ENCODE measurements at places on chromosomes 6 and 20. TPM values are rescaled to one million over a fixed set of nuclear protein-coding genes. Genes with fewer than 3 reads are reported as not detected.
A peak's percentile ranks its signal among the peaks of the same experiment; 100 is the strongest.

DNA sequence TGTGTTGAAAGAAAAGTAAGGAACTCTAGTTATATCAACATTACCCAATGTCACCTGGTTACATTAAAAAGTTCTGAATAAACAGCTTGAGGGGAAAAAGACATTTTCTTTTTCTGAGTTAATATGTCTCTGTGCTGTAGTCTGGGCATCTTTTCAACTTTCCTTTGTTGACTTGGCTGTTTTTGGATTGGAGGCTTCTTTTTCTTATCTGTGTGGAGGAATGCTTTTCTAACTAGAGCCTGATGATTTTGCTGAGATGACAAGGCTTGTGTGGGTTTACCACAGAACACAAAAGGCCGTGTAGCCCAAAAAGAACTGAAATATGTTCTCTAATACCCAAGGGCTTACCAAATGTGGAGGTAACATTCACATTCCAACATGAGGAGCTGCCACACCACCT lies 161.8 kb downstream of the KCNQ5 start:
- H3K36me3 ChIP-seq = no peaks in the 10 kb centered on the region
- no peak overlapping the region for H3K4me3 ChIP-seq
- H3K4me1 ChIP-seq = no peaks in the 10 kb centered on the region
- no peak for DNase-seq

- H3K4me1 ChIP-seq = peaks cover 7% of the 10 kb centered on the region
- H3K4me3 ChIP-seq = no peak overlapping the region
- no peak overlapping the region for H3K27ac ChIP-seq
- H3K27me3 ChIP-seq = no peaks in the 10 kb centered on the region
Measured at GRCh38 chr6:79467716-79468115, 69.5 kb downstream of the LCA5 start.

DNA sequence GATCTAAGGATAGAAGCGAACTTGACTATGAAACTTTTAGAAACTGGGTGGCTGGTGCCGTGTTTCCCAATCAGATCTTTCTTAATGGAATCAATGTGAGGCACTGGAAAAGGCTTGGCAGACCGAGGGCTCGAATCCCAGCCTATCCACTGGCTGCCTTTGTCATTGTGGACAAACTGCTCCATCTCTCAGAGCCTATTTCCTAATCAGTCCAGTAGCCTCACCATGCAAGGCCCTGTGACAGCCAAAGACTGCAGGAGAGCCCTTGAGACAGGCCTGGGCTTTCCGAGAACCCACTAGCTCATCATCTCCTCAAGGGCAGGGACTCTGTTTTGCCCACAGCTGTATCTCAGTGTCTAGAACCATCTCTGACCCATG lies 43.4 kb downstream of the SPDEF start:
- H3K4me1 ChIP-seq = no peaks in the 10 kb centered on the region
- no peaks in the 10 kb centered on the region for H3K36me3 ChIP-seq
- H3K27ac ChIP-seq = no peak overlapping the region

- H3K27ac ChIP-seq = no peak overlapping the region
- no peak overlapping the region for H3K4me3 ChIP-seq
- DNase-seq = no peak
Measured at GRCh38 chr20:57013217-57013616, 253.2 kb downstream of the BMP7 start.

GRCh38 chr6:142871910-142872331 lies 73.1 kb downstream of the HIVEP2 start:
- H3K36me3 ChIP-seq = no peaks in the 10 kb centered on the region
- H3K27ac ChIP-seq = peak overlapping the region; percentile 87
- DNase-seq = peak; percentile 79
- no peaks in the 10 kb centered on the region for H3K27me3 ChIP-seq
- peaks cover 17% of the 10 kb centered on the region for H3K4me1 ChIP-seq

DNA sequence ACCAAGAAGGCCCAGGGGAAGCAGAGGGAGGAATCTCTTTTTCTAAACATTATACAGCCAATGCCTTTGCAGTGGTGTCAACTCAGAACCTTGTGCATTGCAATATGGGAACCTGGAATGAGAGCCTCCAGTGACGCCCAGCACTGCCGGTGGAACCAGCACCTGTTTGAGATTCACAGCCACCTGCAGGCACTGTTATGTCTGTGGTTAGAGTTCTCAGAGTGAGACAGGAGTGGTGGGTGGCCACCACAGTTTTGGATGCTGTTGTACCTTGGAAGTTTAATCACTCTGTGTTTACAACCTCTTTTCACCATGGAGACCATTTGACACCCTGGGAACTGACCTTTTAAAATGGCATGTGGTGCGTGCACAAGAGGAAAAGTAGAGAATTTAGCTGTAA lies 185.3 kb upstream of the KCNG1 start:
- H3K27me3 ChIP-seq = peaks cover 3% of the 10 kb centered on the region
- peaks cover 13% of the 10 kb centered on the region for H3K4me1 ChIP-seq
- H3K4me3 ChIP-seq = no peak overlapping the region
- no peaks in the 10 kb centered on the region for H3K36me3 ChIP-seq
- no peak overlapping the region for H3K27ac ChIP-seq

Gene AGER
- 14.9 TPM for polyA plus RNA-seq

DNA sequence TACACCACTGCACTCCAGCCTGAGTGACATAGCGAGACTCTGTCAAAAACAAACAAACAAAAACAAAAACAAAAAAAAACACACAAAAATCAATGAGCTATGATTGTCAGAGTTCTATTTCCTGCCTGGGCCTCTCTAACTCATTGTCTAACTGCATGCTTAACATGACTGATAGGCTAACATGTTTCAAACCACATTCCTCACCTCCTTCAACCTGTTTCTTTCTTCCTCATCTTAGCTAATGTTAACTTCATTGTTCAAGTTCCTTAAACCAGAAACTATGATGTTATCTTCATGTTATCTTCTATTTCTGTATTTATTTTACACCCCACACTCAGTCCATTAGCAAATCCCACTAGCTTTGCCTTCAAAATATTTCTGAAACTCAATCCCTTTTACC lies 41.5 kb downstream of the BEND6 start:
- H3K27ac ChIP-seq = no peak overlapping the region
- H3K4me3 ChIP-seq = no peak overlapping the region
- H3K27me3 ChIP-seq = peaks cover 3% of the 10 kb centered on the region
- H3K4me1 ChIP-seq = no peaks in the 10 kb centered on the region

DNA sequence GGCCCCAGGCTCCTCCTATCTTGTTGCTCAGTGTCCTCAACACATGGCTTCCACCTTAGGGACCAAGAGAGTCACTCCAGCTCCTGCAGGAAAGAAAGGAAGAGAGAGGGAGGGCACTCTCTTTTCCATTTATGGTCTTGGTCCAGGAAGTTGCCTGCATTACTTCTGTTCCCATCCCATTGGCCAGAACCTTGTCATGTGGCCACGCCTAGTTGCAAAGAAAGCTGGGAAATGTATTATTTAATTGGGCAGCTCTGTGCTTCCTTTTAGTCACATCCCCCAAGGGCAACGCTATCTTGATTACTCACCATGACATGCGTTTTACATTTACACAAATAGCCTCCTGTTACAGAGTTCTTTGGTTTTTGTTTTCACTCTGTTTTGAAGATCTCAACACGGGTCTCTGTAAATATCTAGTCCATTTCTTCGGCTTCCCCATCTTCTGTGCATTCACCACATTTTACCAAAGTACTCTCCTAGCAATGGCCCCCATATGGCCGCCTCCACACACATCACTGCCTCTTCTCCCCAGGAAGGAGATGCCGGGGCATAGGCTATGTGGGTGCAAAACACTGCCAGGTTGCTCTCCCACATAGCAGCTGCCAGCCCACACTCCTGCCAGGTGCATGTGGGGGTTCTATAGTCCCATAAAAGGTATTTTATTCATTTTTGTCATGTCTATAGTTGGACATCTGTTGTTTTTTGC lies 35.7 kb upstream of the ZMYND8 start:
- H3K27ac ChIP-seq = no peak overlapping the region
- H3K4me1 ChIP-seq = no peaks in the 10 kb centered on the region
- DNase-seq = no peak
- no peaks in the 10 kb centered on the region for H3K36me3 ChIP-seq
- H3K27me3 ChIP-seq = no peaks in the 10 kb centered on the region

- H3K27ac ChIP-seq = no peak overlapping the region
- no peaks in the 10 kb centered on the region for H3K36me3 ChIP-seq
- peaks cover 3% of the 10 kb centered on the region for H3K4me1 ChIP-seq
- DNase-seq = no peak
- no peak overlapping the region for H3K4me3 ChIP-seq
Measured at GRCh38 chr6:156598071-156598854, 178.9 kb upstream of the ARID1B start.

DNA sequence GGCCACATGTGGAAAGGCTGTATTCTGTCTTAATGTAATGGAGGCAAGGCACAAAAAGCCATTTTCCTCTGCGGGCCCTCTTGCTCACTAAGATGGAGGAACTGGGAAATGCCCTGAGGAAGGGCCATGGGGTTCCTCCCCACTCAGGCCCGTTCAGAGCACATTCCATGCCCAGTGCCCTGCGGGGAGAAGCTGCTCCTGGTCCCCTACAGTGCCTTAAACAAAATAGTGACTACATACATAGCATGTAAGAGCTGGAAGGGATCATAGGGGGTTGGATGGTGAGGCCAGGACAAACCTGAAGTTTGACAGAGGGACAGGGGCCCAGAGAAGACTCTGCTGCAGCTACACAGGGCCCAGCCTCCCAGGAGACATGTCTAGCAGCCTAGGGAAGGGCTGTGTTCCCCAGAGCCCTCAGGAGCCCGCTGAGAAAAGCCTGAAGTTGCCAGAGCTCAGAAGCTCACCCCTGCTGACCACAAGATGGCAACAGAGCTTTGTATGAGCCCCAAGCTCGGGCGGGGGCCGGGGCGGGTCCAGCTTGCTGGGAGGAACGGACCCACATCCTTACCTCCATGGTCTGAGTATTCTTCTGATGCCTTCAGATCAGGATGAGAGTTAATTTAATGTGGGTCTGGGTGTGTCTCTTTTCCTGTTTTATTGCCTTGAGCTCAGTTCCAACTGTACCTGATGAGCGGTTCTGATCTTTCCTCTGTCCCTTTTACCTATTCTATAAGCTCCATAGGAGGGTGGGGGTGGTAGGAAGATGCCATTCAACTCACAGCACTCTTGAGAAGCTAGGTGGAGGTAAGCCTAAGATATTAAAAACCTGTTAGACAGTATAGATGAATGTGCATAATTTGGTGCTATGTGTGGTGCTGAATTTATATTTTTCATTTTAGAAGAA lies 242.9 kb downstream of the CDC5L start:
- no peak overlapping the region for H3K27ac ChIP-seq
- no peaks in the 10 kb centered on the region for H3K36me3 ChIP-seq
- H3K4me1 ChIP-seq = no peaks in the 10 kb centered on the region
- peaks cover 6% of the 10 kb centered on the region for H3K27me3 ChIP-seq

- DNase-seq = peak; percentile 47
- no peaks in the 10 kb centered on the region for H3K4me1 ChIP-seq
- peak overlapping the region; percentile 76 for H3K4me3 ChIP-seq
- H3K27ac ChIP-seq = peak overlapping the region; percentile 37
Measured at GRCh38 chr6:43368259-43369160, 937 bp downstream of the ZNF318 start.

DNA sequence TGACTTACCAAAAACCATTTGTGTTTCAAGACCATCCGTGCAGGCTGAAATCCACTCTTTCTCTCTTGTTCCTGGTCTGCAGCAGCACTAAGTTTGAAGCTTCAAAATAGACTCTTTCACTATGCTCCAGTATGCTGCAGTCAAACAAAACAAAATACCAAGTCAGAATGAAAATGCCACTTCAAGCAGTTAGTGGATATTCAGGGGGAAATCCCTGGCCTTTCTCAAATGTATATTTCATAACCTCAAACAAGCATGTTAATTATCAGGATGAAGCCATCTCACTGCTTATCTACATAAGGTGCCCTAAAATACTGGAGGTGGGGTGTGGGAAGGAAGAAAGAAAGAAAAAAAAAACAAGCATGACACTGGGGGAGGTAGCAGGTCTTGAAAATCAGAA lies 103.5 kb downstream of the ATXN1 start:
- DNase-seq = no peak
- no peaks in the 10 kb centered on the region for H3K27me3 ChIP-seq
- peaks cover 35% of the 10 kb centered on the region for H3K36me3 ChIP-seq
- H3K27ac ChIP-seq = no peak overlapping the region
- H3K4me3 ChIP-seq = no peak overlapping the region

Gene NMBR
- 0.09 TPM for polyA plus RNA-seq

DNA sequence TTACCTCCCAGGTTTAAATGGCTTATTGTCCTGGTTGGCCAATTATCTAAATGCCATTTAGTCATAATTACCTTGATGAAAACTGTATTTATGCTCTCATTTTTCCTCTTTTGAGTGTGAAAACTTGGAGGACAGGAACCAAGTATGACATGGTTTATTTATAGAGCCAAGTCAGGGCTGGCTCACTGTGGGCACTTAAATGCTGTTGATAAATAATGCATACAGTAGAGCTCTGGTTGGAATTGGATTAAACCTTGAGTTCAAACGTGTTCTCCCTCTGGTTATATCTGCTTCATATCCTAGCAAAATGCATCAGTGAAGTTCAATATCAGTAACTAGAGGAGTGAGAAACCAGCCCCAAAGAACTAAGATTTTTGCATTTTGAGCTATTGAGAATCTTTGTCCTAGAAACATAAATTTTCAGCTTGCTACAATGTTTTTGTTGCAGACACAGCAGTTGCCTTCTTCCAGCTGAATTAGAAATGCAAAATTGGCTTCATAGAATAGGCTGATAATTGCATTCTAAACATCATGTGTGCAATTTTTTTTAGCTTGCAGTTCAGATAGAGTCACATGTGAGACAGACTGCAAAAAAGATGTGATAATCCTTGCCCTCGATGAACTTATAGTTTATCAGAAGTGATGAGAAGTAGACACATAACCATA lies 255.8 kb downstream of the BTBD3 start:
- H3K27me3 ChIP-seq = no peaks in the 10 kb centered on the region
- no peak for DNase-seq
- no peak overlapping the region for H3K4me3 ChIP-seq

- H3K27ac ChIP-seq = no peak overlapping the region
- no peak overlapping the region for H3K4me3 ChIP-seq
- no peaks in the 10 kb centered on the region for H3K4me1 ChIP-seq
- H3K36me3 ChIP-seq = peaks cover 39% of the 10 kb centered on the region
- DNase-seq = no peak
Measured at GRCh38 chr20:1357921-1358671, 29.2 kb upstream of the SDCBP2 start.

DNA sequence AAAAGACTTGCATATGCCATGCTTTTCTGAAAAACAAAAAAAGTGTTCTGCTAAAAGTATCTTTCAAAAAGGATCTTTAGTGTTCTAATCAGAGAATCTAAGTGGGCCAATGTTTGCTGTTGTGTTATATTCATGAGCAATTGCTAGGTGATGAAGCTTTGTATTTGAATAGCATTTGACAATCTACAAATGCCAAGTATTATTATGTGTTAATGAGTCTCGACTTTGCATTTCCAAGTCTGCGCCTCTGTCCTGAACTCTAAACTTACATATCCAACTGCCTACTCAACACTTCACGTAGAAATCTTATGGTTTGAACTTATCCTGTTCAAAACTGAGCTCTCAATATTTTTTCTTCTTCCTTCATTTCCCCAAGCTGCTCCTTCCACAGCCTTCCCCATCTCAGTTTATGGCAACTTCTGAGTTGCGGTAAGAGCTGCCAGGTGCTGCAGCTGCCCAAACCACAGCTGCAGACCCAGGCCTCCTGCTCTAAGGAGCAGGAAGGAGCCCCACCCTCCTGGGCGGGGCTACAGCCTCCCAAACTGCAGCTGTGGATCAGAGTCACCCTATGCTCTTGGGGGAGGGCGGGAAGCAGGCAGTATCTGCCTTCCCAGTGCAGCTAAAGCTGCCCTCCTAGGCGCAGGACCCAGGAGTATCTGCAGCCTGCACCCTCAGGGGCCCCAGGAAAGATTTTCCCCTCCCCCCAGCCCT lies 16.7 kb upstream of the MAK start:
- no peaks in the 10 kb centered on the region for H3K27me3 ChIP-seq
- H3K4me3 ChIP-seq = no peak overlapping the region
- no peak for DNase-seq
- no peaks in the 10 kb centered on the region for H3K36me3 ChIP-seq
- no peak overlapping the region for H3K27ac ChIP-seq

Gene EPB41L1
- 27.5 TPM for polyA plus RNA-seq

Measured in large intestine (tissue), 12 donors.